GM12865 (cell line): ENCODE measurements at places on chromosomes 1 and 21.

GRCh38 chr1:223844787-223845036, 1.0 kb downstream of the TP53BP2 start:
- peak; percentile 45 for DNase-seq

- DNase-seq, result no peak
These were observed 222.0 kb downstream of the KAZN start for GRCh38 chr1:14820295-14821085.

GRCh38 chr1:159895836-159896545, 4.0 kb downstream of the CFAP45 start:
- DNase-seq, result no peak

DNA sequence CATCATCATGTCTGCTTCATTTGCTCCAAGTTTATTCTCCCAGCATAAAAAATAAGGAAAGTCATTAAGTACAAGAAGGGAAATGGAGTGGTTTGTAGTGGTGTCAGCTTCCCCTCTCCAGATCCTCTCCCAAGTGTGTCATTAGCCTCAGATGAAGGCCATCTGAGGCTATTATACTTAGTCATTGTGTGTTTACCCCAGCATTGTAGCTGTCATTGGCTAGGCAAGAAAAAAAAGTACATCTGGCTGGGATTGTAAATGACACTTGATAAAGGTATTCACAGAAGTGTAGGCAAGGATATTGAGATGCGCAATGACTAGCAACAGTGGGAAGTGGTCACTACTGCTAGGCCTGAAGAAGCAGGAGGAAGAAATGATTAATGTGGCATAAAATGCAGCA, 316.9 kb upstream of the SGIP1 start:
- DNase-seq, result no peak

GRCh38 chr1:4724695-4725250, 70.4 kb downstream of the AJAP1 start:
- no peak for DNase-seq

- no peak for DNase-seq
These were observed 20.7 kb upstream of the WNT4 start for GRCh38 chr1:22163564-22163963.

GRCh38 chr1:117821774-117822482, 107.5 kb downstream of the GDAP2 start:
- DNase-seq, result no peak

DNA sequence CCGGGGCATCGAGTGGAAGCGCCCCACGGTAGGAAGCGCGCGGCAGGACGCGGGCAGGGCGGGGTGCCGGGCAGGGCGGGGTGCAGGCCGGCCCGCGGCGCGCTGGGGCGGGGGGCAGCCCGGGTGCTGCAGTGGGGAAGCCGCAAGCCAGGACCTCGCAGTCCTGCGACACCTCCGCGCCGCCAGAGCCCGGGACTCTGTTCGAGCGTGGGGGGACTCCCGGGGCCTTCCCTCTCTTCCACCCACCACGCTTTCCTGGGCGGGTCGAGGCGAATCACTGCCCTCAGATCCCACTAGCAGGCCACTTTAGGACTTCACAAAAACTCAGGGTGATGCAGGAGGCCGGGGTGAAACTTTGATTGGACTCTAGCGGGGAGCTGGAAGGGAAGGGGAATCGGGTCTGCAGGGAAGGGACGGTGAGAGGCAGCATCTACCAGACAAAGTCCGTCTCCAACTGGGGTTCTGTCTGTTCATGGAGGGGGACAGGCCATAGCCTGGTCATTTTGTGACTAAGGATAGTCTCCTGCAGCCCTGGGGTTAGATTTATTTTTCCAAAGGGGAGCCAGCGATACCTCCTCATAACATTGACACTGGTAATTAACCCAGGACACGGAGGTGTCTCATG, 623 bp downstream of the CAPN2 start:
- peak; percentile 52 for DNase-seq

DNA sequence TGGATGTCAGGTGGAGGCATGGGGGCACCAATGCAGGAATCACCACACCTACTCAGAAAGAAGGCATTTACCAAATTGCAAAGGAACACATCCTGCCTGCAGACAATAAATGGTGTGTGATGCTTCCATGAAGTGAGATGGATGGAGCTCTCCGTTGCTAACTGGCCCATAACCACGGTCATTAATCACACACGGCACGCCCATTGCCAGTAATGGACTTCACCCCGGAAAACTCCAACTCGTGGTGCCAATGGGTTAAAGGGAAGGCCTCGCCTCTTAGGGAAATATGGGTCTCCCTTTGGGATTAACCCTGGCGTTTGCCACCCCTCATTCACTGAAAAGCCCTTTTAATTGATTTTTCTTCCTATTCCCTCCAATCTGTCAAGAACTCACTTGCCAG, 443.1 kb upstream of the DAB1 start:
- no peak for DNase-seq
